ENCODE measurements at places on chromosomes 6 and 20.

DNA sequence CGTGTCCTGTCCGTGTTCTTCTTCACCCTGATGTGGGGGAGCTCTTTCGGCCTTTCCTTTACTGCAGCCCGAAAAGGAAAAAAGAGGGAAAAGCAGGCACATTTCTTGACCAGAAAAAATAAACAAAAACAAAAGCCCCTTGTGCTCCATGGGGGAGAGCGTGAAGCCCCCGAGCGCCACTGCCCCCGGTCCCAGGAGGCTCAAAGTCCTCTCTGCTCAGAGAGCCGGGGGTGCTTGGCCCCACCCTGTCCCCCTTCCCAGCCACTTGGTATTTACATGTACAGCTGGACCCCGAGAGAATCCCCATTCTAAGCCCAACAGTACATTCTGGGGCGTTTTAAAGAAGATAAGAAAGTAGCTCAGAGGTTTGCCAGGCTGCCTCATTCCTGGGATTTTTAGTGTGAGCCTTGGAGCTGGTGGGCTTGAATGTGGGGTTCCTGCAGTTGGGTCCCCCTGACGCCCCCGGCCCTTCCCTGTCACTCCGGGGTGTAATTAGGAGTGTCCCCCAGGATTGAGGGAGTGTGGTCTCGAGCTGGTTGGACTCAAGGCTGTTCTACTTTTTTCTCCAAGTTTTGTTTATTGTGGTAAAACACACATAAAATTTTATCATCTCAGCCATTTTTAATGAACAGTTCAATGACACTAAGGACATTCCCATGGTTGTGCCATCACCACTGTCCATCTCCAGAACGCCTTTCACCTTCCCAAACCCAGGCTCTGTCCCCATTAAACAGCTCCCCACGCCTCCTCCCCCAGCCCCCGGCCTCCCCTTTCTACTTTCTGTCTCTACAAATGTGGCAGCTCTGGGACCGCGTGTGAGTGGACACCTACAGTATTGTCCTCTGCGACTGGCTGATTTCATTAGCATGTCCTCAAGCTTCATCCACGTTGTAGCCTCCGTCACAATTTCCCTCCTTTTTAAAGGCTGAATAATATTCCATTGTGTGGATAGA lies 55.7 kb upstream of the BHLHE23 start:
- no peak for DNase-seq

DNA sequence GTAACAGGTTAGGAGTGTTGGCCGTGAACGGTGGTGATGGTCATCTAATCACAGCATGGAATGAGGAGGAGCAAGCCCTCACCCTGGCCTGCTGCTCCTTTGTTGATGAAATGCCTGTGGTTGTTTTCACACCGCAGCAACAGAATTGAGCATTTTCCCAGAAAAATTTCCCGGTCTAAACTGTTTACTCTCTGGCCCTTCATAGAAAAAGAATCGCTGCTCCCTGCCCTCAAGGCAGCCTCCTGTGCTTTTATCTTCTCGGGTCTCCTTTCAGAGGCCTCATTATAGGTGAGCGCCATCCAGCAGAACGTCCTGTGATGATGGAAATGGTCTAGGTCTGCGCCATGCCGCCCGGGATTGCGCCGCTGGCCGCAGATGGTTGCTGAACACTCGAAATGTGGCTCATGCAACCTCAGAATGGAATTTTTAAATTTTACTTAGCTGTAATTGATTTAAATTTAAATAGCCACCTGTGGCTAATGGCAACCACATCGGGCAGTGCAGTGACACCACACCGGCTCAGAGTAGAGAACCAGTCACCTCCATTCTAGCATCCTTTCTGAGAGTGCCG lies 30.2 kb downstream of the PHACTR3 start:
- DNase-seq, result no peak

DNA sequence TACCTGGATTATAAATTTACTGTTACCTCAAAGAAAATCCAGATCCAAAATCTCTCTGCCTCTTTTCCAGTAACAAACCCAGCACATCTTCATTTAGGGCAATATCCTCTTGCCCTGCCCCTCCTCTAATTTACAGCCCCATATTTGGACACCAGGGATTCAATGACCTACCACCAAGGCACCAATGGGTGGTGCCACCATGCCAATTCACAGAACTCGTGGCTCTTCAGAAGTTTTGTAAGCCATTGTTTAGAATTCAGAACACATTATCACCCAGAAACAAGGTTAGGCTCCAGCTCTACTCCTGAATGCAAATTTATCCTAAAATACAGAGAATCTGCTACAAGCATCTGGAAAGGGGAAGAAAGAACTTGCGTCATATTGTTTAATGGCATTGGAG lies 67.8 kb upstream of the SASH1 start:
- no peak for DNase-seq

GRCh38 chr6:111205502-111205901 lies 118.2 kb downstream of the SLC16A10 start:
- DNase-seq, result no peak

- no peak for DNase-seq
Measured at GRCh38 chr6:151269321-151269995, 29.7 kb downstream of the AKAP12 start.

- DNase-seq, result no peak
Measured at GRCh38 chr6:160029525-160029924, 60.6 kb downstream of the IGF2R start.

- DNase-seq, result no peak
Measured at GRCh38 chr6:69888482-69889233, 22.3 kb downstream of the COL19A1 start.

- DNase-seq, result no peak
Measured at GRCh38 chr6:5744497-5744896, 262.2 kb downstream of the NRN1 start.

- peak; percentile 82 for DNase-seq
Measured at GRCh38 chr6:20212392-20213111, at the start of gene MBOAT1. TSS of gene MBOAT1 (minus strand) at chr6:20212469. CDS start at chr6:20212234, 235 bp downstream.

- no peak for DNase-seq
Measured at GRCh38 chr20:36128463-36129159, 25.9 kb upstream of the EPB41L1 start.

GRCh38 chr6:31878726-31879125 lies at the start of gene SLC44A4:
TSS of gene SLC44A4 (minus strand) at chr6:31878997. CDS start at chr6:31878980, 17 bp downstream.
- no peak for DNase-seq

DNA sequence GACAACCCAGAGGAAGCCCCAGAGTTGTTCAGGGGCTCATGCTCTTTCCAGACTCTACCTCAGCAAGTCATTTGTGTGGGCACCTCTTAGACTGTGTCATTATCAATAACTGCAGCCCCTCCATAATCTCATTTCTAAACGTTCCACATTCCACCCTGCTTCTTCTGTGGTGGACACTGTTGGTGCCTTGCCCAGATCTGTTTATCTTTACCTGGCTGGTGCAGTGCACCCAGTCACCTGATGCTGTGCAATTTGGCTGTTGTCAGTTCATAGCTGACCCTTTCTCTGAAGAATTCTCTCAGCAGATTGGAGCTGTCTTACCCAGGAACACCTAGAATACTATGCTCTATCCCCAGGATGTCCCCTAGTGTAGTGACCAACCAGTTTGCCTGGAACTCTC lies 80.0 kb downstream of the ATRN start:
- DNase-seq, result no peak

All from NCI-H345 (cell line).